ENCODE measurements at places on chromosomes 2 and 18.

- no peak for DNase-seq
These were observed 101.6 kb upstream of the SIX3 start for GRCh38 chr2:44839771-44840502.

DNA sequence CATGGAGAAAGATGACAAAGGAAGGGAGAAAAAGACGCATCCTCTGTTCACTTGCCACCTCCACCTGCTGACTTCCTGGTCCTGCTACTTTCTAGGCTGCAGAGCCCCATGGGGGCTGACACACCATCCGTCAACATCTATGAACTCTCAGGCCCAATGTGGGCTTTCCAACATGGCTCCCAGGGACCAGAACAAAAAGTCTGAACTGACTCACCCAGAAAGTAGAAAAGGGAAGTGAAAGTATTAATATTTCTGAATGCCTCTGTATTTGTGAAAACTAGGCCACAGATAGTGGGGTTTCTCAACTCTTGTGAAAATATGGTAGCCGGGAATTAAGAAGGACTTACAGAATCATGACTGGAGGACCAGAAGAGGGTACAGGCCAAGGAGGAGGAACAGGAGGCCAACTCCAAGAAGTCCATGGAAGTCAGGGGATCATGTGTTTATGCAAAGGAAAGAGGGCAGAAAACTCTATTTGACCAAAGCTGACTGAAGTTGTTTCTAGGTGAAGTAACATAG lies 123.1 kb upstream of the CAB39 start:
- no peak for DNase-seq

- no peak for DNase-seq
These were observed 330.5 kb downstream of the AGAP1 start for GRCh38 chr2:235824331-235824730.

GRCh38 chr18:50507120-50507590 lies 52.7 kb upstream of the MAPK4 start:
- no peak for DNase-seq

GRCh38 chr18:23894661-23895175 lies 119.8 kb upstream of the TTC39C start:
- no peak for DNase-seq

DNA sequence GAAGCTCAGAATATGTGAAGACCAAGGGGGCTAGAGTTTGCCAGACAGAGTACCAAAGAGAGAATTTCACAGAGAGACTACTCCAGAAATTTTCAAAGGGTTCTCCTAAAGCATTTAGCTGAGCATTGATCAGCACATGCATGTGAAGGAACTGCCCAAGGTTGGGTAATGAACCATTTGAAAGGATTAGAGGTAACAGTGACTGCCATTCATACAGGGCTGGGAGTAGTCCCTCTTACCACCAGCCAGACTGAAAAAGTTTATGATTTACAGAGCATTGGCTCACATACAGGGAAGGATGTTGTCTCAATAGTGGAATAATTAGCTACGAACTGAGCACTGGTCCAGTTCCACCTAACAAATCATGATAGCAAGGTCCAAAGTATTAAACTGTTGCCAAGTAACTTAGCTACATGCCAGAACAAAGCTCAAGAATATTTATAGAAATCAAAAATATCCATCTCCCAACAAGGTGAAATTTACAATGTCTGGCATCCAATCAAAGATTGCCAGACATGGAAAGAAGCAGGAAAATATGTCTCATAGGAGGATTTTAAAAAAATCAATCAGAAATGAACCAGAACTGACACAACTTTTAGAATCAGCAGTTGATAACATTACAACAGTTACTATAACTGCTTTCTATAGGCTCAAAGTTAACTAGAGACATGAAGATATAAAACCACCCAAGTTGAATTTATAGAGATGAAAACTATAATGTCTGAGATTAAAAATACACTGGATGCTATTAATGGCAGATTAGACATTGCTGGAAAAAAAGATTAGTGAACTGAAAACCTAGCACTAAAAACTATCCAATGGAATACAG lies 25.7 kb upstream of the RNF103 start:
- no peak for DNase-seq

- no peak for DNase-seq
These were observed 557.6 kb downstream of the CBLN2 start for GRCh38 chr18:71986351-71987050.

DNA sequence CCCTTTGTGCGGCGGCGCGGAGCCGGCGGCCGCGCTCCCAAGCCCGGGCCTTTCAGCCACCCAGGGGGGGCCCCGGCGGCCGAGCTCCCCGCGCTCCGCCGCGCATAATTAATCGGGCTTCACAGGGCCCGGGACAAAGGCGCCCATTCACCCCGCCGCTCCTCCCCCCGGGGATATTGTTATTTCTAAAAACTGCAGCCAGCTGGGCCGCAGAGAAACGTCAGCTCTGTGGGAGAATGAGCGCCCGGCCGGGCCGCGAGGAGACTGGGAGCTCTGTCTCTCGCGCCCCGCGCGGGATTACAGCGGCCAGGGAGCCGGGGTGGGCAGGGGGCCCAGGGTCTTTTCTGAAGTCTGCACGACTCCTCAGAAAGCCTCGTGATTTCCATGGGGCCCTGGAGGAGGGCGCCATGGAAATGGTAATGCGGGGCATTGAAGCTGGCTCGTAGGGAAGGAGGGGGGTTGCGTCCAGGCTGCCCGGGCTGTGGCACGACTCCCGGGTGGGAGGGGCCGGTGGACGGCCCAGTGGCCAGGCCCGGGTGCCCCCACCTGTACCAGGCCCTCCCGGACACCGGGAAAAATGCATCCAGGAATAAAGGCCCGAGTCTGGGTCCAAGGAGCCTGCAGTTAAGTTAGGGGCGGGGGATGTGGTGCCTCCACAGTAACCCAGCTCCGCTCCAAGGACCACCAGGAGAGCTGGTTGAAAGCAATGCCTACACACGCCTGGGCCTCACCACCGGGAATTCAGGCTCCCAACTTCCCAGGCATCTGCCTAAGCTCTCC lies 125.3 kb downstream of the ZFP36L2 start:
- DNase-seq = no peak

DNA sequence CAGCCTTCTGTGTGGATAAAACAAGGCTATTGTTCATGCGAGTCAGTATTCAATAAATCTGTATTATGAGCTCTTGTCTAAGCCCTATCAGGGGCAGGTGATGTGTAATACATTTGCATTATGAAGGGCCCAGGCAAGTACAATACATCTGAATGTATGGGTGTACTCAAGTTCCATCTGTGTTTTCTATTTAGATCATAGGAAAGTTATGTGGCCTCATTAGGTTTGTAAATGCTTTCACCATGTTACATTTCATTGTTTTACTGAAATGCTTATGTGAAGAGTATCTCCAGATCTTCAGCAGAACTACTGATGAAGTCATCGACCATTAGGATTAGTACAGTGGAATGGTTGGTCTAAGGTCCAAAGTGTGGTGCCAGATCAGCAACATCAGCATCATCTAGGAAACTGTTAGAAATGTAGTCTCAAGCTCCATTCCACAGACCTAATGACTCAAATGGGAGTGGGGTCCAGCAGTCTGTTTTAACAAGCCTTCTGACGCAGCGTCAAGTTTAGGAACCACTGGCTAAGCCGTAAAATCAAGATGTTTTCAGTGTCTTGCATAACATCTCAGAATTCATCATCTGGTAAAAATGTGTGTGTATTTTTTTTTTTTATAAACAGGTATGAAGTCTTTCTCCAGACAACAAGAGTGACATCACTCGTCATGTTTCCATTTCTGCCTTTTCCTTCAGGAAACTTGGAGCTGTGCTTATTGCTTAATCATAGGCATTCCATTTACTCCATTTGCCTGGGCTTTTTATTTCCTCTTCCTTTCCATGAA lies 80.5 kb downstream of the LYPD6 start:
- no peak for DNase-seq

DNA sequence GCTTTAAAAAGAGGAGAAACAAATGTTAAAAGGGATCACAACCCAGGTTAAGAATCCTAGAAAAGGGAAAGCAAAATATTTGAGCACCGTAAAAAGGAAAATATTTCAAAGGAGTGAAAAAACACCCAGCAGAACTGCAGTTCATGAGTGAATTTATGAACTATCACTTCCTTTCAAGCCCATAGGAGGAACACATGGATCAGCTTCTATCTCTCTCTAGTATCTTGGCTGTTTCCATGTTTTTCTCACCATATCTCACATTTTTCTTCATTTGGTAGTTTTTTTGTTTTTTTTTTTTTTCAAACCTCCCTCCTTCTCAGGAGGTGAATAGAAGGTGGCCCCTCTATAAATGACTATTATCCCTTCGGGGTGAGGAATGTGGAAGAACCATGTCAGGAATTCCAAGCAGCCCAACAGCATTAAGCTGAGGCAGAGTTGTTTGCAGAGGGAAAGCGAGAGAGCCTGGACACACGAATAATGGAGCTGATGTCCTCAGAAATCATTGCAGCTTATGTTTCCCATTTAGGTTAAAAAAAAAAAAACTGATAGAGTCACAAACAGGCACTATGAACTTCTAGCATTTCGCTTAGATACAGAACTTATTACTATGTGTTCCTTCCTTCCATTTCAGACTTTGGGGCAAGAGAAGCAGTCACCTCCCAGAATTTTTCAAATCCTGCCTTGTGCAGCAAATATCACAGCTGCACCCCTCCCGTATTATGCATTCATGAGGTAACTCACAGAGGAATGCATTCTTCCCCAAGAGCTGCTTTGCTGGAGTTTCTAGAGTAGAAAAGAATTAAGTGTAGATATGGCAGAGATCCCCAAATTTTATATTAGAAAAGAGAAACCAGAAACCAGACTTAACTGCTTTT lies 315.6 kb downstream of the IRS1 start:
- no peak for DNase-seq

- no peak for DNase-seq
These were observed 707.6 kb downstream of the SLC4A3 start for GRCh38 chr2:220334871-220335590.

GRCh38 chr2:129733041-129733440 lies 246.4 kb upstream of the RAB6C start:
- DNase-seq = no peak

- DNase-seq = no peak
These were observed 232.4 kb downstream of the INSIG2 start for GRCh38 chr2:118320658-118321057.

GRCh38 chr2:205435970-205436369 lies 246.3 kb upstream of the NRP2 start:
- DNase-seq = no peak

- no peak for DNase-seq
These were observed 17.1 kb upstream of the OSBPL6 start for GRCh38 chr2:178177066-178177679.

DNA sequence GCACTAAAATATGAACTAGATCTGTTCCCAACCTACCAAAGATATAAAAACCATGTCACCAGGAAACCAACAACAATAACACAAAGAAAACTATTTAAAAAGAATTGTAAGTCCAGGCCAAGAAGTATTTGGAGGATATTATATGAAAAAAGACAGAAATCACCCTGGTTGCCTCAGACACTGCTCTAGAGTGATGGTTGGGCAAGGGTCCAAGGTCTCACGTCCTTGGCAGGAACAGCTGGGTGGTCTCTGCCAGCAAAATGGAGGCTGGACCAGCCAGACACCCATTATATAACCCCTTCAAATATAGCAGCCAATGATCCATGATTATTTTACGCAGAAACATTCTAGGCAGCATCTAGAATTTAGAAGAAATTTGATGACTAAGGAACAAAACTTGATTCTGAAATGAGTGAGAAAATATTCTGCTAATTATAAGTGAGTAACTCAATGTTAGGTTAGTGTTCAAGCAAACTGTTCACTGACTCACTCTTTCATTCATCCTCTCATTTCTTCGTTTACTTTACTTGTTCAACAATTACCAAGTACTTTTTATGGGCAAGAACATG lies 35.4 kb downstream of the MRPL35 start:
- no peak for DNase-seq
